Amniotic epithelial cell (primary cell): ENCODE measurements at places on chromosomes 3 and 15.
A peak's percentile ranks its signal among the peaks of the same experiment; 100 is the strongest.

DNA sequence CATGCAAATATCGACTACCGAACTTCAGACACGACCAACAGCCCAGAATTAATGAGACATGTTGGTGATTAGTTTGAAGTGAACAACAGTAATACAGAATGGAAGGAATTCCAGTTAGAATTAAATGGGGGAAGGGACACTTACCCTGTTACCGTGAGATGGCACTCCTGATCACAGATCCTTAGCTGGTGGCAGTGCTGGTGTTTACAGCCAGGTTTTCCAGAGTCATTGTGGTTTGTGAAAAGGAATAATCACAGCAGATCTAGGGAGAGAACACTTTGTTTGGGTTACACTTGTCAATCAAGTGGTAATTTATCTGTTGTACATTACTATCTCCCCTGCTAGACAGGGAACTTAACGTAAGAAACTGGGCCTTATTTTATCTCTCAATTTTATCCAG lies 217.4 kb downstream of the ADAMTS9 start:
- no peak for DNase-seq

DNA sequence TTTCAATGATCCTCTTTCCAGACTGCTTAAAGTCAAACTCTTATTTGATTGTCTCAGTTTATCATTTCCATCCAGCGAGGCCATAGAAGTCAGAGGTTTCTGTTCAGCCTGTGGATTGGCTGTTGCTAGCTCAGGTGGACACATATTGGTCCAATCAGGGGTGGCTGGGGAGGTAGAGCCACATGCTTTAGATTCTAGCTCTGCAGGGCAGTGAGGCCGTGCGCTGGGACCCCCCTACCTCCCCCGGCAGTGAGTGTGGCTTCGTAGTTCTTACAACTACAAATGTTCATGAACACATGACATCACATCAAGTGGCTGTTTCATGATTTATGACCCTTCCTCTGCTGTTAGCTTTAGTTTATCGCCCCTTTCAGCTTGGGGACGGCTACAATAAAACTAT lies 18.0 kb downstream of the APOD start:
- no peak for DNase-seq

GRCh38 chr3:159763602-159764489 lies 224.8 kb upstream of the IL12A start:
- DNase-seq: peak; percentile 75

DNA sequence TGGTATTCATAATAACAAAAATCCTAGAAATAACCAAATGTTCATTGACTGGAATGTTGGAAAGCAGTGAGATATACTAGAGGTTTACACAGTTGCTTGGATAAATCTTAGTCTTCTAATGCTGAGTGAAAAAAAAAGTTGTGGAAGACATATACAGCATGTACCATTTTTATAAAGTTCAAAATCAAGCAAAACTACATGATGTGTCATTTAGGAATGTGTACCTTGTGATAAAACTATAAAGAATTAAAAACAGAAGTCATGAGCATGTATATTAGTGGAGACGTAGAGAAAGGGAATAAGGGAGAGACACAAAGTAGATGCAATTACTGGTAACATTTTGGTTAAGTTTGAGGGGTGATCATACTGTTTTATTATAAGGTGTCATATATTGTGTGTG lies 45.2 kb downstream of the FBXL2 start:
- DNase-seq: no peak
